ENCODE measurements at places on chromosomes 2 and 18.

DNA sequence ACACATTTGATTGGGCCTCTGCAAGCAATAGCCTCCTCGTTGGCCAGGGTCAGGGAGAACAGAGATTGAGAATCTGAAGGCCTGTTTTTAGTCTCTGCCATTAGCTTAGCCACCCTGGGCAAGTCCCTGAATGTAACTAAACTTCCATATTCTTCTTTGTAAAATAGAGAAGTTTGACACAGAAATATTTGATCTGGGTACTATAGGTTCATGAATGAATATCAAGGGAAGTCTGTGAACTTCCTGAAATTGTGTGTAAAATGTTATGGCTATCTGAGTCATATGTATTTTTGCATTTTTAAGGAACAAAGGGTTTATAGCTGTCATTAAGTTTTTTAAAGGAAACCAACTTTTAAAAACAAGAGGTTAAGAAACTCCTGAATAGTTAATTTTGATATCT lies 23.2 kb downstream of the RND3 start:
- no peak for DNase-seq

- DNase-seq, result no peak
Measured at GRCh38 chr2:3944071-3944470, 240.7 kb downstream of the DCDC2C start.

DNA sequence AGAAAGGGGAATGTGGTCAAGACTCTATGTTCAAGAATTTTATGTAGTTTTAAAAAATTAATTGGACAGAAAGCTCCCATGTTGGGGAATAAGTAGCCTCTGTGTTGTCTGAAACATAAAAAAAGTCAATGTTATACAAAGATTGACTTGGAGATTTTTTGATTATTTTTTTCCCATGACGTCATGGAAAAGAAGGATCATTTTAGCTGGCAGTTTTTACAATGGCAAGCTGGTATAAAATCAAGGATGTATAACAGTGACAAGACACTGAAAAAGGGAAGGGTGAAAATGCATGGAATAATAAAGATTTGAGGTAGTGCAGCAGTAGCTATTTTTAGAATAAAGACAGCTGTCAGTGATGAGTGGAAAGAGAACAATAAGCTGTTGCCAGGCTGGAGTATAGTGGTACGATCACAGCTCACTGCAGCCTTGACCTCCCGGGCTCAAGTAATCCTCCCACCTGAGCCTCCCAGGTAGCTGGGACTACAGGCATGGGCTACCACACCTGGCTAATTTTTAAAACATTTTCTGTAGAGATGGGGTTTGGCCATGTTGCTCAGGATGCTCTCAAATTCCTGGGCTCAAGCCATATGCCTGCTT lies 9.2 kb downstream of the SLC39A10 start:
- no peak for DNase-seq

DNA sequence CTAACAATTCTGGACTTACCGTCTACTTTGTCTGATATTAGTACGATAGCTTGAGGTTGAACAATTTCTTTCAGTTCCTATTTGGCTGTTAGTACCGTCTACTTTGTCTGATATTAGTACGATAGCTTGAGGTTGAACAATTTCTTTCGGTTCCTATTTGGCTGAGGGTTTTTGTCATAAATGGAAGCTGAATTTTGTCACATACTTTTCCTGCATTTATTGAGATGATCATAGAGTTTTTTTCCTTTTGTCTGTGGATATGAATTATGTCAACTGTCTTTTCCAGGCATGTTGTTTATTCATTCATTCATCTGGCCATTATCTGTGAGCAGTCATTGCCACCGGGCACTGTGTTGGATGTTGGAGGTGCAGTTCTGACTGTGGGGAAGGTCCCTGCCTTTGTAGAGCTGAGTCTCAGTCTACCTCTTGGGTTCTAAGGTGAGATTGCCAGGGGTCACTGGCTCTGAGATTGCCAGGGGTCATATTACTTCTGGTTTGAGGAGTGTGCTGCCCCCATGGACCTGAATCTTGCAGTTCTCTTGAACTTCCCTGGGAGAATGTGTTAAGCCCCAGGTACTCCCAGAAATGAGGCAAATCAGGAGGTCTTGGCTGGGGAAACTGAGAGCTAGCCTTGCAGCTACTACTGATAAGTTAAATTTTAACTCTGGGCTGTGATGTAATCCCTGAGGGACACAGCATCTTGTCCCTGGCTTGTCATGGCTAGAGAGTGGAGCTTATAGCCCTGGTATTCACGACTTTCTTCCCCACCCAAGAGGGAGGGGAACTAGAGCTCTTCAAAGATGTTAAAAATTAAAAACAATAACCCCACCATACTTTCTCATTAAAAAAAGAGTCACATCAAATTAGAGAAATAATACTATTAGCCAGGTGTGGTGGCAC lies 89.1 kb upstream of the MBOAT2 start:
- no peak for DNase-seq

DNA sequence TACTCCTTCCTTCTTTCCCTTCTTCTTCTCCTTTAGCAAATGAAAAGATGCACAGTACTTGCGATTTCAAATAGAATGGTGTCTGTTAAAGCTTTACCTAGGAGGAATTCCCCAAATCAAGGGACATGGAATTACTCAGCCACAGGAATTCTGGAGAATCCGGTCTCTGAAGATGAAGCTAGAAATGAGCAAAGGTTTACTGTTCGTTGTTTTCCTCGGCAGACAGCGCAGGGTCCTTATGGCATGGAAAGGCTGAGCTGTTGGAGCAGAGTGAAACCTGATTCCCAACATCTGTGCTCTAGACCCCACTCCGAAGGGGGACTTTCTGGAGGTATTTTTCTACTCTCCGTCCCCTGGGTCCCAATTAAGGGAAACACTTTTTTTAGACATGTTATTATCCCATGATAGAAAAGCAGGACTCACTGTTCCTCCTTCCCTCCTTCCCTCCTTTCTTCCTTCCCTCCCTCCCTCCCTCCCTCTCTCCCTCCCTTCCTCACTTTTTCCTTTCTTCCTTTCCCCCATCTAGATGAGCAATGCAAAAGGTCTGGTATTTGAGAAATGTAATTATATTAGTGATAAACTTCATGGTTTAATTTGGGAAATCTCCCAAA lies 47.1 kb downstream of the CDCA7 start:
- no peak for DNase-seq

- DNase-seq, result no peak
Measured at GRCh38 chr2:94870440-94871225, 597 bp upstream of the TEKT4 start.

- no peak for DNase-seq
Measured at GRCh38 chr18:573385-573784, 6.8 kb upstream of the CETN1 start.

DNA sequence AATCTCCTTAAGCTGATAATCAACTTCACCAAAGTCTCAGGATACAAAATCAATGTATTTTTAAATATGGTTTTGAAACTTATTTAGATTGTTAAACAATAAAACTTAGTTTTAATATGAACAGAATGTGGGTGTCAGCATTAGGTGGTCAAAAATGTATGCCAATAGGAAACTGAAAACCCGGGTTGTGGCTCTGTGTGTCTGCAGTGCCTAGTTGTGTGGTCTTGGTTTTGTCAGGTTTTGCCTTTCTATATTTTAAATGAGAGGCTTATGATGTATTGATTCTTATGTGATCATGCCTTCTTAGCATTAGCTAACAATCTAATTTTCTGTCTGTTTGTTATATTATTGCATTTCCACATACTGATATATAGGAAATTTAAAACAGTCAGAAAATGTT lies 227.8 kb downstream of the ZNF407 start:
- no peak for DNase-seq

- peak; percentile 48 for DNase-seq
Measured at GRCh38 chr2:6914828-6915227, 2.4 kb upstream of the RNF144A start.
